ENCODE measurements at places on chromosomes 1 and 21.

GRCh38 chr1:6635910-6636760, 11.5 kb downstream of the THAP3 start:
- DNase-seq: no peak

- no peak for DNase-seq
Observed at GRCh38 chr1:156935505-156936128, 15.2 kb downstream of the LRRC71 start.

- no peak for DNase-seq
Observed at GRCh38 chr1:159895836-159896545, 4.0 kb downstream of the CFAP45 start.

GRCh38 chr1:9654051-9654833, 2.7 kb downstream of the PIK3CD start:
- DNase-seq: no peak

GRCh38 chr1:71919811-71920509, 362.4 kb downstream of the NEGR1 start:
- no peak for DNase-seq

DNA sequence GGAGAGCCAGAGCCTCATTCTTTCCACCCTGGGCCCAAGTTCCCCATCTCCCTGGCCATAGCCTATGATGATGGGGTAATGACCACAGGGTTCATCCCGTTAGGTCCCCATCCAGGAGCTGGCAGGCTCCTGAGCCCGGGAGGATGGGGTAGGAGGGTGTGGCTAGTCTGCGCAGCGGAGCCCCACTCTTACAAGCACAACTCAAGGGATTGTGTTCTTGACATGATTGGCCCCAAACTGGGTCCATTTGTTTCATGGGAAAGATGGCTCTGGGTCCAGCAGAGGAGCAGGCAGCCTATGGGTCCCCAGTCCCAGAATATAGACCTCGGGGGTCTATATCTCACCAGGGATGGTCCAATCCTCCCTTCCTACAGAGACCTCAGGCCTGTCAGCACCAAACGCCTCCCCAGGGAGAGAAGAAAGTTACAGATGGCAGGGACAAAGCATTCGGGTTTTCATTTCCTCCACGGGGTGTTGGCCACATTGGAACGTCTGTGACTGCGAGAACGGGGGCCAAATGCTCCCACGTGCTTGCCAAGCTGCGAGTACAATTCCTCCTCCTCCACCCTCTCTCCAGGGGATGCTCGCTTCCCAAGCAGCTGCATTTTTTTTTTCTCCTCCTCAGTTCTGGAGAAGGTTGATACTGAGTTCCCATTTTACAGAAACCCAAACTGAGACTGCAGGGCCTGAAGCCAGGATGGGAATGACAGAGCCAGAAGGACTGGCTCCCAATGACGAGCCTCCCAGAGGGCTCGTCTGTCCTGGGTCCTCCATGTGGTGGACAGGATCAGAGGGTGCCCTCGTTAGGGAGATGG, 71.0 kb downstream of the DHRS3 start:
- DNase-seq: no peak

GRCh38 chr1:171654942-171655745, 2.7 kb upstream of the MYOC start:
- peak; percentile 12 for DNase-seq
